ENCODE measurements at places on chromosomes 3 and 15.

DNA sequence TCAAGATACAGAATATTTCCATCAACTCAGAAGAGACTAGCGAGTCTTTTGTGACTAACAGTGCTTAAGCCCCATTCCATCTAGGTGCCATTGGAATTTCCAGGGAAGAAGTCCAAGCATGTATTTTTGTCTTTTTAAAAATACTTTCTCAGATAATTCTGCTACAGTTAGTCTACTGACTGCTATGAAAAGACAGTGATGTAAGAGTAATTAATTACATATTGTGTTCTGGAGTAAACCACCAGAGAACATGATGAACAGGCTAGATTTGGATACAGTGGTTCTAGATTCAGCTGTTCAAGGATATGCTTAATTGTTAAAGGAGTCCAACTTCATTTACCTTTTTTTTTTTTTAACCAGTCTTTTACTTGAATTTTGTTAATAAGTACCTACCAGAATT, 34.8 kb upstream of the PAK6 start:
- DNase-seq = no peak

- peak; percentile 45 for DNase-seq
Measured at GRCh38 chr3:46946856-46947545, 29.5 kb downstream of the CCDC12 start.

DNA sequence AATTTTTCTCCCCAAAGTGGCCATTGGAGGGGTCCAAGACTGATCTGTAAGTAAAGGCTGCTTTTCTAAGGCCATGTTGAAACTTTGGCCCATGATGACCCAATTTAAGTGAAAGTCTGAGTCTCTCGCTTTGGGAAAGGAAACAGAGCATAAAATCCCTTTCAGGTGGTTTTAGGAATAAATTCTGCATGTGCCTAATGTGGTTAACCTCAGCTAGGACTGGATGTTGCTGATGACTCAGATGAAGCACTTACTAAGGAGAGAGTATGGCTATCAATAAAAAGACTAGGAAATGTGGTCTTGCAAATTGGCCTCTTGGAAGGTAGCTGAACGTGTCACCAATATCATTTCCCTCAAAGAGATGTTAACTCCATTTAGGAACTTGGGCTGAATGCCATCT, 458.5 kb downstream of the AGBL1 start:
- no peak for DNase-seq

GRCh38 chr3:183529717-183530116, 25.8 kb downstream of the KLHL6 start:
- DNase-seq = no peak

- no peak for DNase-seq
Measured at GRCh38 chr3:125383744-125384143, 8.6 kb upstream of the ZNF148 start.

- no peak for DNase-seq
Measured at GRCh38 chr15:92142242-92143232, 251.1 kb upstream of the ST8SIA2 start.

GRCh38 chr3:55178336-55178735, 250.5 kb upstream of the LRTM1 start:
- DNase-seq = no peak

DNA sequence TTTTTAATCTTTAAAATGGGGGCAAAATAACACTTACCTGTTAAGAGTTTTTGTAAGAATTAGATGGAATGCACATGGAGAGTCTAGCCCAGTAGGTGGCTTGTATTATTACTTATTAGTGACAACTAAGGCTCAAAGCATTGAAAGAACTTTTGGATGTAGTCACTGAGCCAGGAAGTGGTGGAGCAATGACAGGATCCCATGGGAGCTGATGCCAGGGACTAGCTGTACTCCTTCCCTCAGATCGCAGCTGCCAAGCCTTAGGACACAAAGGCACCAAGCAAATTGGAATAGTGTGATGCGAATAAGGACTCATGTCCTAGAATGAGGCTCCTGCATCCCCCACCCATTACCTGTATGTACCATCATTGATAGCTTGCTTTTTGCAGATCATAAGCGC, 370.4 kb upstream of the RGMA start:
- DNase-seq = no peak

DNA sequence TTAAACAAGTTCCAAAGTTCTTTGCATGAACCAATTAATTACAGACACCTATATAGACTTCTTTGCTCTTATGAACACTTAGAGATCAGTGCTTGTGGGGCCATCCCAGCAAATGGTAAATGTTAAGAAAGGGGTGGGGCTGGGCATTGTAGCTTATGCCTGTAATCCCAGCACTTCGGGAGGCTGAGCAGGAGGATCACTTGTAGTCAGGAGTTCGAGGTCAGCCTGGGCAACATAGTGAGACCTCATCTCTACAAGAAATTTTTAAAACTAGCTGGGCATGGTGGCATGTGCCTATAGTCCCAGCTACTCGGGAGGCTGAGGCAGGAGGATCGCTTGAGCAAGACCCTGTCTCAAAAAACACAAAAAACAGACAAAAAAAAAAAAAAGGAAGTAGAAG, 19.4 kb upstream of the STARD5 start:
- DNase-seq = no peak

- DNase-seq = no peak
Measured at GRCh38 chr3:188854772-188855149, 317.0 kb upstream of the TPRG1 start.

GRCh38 chr3:43867436-43868072, 176.8 kb downstream of the ABHD5 start:
- DNase-seq = no peak

DNA sequence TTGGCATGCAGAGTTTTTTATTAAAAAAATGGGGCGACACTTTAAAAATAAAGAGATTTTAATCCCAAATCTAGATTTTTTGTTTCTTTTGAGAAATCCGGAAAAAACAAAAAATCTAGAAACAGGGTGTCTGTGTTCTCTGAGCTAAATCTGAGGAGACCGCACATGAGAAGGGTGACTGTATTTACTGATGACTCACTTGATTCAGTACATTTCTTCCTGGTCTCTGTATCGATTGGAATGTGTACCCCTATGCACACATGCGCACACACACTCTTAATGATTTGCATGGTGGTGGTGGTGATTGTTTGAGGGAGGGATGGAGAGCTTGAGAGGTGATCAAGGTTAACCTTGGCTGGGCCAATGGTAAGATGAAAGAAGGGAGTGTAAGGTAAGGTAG, 443.1 kb upstream of the THRB start:
- DNase-seq = no peak

- DNase-seq = no peak
Measured at GRCh38 chr3:50630394-50630793, 13.4 kb downstream of the MAPKAPK3 start.
